Fibroblast of skin of right biceps (primary cell): ENCODE measurements at places on chromosomes 5 and 9.

GRCh38 chr5:23703940-23704855 is 196.8 kb downstream of the PRDM9 start:
- DNase-seq: no peak

GRCh38 chr5:181119105-181119504 is 11.9 kb downstream of the OR2V1 start:
- DNase-seq: no peak

GRCh38 chr9:121765021-121765950 is 113.9 kb downstream of the DAB2IP start:
- DNase-seq: peak; percentile 84

DNA sequence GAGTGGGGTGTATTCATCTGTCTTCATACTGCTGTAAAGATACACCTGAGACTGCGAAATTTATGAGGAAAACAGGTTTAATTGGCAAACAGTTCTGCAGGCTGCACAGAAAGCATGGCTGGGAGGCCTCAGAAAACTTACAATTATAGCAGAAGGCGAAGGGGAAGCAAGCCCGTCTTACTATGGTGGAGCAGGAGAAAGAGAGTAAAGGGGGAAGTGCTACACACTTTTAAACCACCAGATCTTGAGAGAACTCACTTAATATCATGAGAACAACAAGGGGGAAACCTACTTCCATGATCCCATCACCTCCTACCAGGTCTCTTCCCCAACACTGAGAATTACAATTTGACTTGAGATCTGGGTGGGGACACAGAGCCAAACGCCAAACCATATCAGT is 12.5 kb upstream of the NREP start:
- DNase-seq: no peak

GRCh38 chr9:34143116-34143515 is 16.6 kb upstream of the DCAF12 start:
- no peak for DNase-seq

DNA sequence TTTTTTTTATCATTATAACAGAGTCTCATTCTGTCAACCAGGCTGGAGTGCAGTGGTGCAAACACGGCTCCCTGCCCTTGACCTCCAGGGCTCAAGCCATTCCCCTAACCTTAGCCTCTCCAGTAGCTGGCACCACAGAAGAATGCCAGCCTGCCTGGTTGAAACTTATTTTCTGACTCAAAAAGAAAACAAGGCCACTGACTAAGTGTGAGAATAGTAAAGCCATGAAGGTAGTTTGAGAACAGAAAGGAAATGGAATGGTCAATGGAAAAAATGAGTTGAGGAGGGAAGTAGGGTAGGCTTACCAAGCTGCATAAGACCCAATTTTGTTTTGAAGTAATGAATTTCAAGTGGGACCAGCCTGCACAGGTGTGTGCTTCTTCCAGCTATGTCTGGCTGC is 82.8 kb upstream of the RORB start:
- DNase-seq: no peak

- no peak for DNase-seq
Observed at GRCh38 chr5:150203832-150204589, 14.1 kb downstream of the SLC6A7 start.

- no peak for DNase-seq
Observed at GRCh38 chr9:130672466-130672865, 8.1 kb downstream of the PRDM12 start.

GRCh38 chr9:96603305-96604003 is 16.2 kb downstream of the CDC14B start:
- no peak for DNase-seq

DNA sequence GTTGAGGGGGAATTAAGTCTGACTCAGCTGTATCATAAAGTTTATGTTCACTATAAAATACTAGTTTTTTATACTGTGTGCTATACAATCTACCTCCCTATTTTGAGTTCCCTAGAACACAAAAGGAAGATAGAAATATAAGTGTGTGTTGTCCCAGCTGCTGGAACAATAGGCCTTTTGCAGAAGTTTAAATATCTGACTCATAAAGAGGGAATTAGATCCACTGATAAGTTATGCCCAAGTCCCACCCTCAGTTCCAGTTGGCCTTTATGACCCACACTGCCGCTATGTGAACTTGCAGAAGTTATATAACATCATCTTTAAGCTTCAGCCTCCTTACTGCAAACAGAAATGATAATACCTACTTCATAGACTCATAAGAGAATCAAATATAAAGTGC is 88.5 kb upstream of the DAB2 start:
- peak; percentile 58 for DNase-seq

DNA sequence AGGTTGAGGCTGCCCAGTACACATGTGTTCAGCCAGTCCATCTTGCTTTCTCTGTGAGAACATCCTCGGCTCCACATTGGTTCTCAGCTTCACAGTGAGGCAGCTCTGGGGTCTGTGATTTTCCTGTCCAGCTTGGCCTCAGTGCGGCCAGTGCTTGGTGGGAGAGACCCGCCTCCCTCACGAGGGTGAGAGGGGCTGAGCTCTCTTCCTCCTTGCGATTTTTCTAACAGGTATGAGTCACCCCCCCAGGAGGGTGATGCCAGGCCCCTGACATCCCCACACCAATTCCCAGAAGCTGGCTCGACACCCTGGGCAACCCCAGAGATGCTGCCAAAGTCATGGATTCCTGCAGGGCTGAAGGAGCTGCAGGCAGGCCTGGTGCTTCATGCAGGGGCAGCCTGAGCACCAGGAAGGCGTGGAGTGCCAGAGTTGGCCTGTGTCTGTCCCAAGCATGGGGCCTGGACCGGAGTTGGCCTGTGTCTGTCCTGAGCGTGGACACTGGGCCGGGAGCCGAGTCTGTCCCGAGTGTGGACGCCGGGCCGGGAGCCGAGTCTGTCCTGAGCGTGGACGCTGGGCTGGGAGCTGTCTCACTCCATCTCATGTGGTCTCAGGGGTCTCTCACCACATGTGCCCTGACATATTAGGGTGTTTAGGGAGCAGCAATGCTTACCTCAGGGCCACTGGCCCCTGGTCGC is 408.6 kb upstream of the IRX4 start:
- no peak for DNase-seq

- DNase-seq: no peak
Observed at GRCh38 chr9:131246618-131247017, 29.7 kb downstream of the FAM78A start.

DNA sequence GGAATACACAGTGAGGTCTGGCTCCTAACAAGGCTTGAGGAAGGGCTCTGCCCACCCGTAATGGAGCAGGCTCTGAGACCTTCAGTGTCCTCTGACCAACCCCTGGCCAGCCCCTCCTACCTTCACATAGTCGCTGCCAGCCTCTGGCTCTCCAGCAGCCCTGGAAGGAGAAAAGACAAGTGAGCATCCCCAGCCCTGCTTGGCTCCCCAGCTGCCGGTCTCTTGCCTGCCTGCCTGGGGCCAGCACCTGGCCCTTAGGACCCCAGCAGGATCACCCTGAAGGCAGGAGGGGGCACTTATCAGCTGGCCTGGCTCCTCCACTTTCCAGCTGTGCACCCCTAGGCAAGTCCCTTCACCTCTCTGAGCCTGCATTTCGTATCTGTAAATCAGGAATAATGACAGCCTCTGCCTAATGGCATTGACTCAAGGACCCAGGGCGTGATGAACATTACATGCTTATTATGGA is 16.9 kb downstream of the SH2D3C start:
- DNase-seq: no peak

GRCh38 chr9:31084350-31084749 is 1300.1 kb upstream of the ACO1 start:
- no peak for DNase-seq

DNA sequence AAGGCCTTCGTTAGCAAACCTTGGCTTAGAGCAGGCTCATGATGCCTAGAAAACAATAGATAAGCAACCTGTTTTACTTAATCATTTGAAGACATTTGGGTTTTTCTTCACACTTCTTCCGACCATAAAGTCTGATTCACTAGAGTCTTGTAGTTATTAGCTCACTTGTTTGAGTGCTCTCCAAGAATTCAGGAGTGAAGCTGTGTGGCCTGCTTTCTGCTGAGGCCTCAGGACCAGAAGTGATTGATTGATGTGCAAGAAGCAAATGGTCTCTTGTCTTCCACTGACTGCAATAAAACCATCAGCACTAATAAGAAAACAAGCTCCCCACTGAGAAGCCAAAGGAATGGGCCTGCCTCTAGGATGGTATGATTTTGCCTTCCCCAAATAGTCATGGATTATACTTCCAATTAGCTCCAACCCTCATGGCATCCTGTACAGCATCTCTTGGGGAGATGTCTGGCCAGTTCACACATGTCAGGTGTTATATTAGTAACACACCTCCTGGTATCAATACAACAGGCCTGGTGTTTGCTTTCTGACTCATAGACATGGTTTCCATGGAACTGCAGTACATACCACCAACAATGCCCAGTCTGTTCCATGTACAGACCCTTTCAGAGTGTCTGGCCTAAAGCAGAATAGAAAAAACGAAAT is 317.6 kb downstream of the CWC27 start:
- DNase-seq: no peak

GRCh38 chr5:122322801-122323548 is 10.9 kb downstream of the SNCAIP start:
- DNase-seq: peak; percentile 30

DNA sequence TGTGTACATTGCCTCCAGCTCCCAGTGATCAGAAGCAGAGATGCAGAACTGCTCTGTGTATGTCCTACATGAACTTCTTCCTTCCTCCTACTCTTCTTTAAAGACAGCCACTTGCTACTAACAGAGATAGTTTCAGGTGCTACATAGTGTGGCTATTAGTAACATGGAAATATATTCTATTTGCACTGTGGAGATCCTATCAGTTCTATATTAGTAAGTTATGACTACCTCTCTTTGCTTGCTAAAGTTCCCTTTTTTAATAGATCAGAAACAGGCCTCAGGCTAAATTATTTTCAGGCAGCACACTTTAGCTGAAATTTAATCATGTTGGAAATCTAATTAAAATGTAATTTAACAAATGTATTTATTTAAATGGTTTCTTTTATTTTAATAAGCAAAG is 64.4 kb upstream of the TNFSF8 start:
- DNase-seq: no peak

GRCh38 chr9:137276473-137277328 is 825 bp upstream of the TOR4A start:
- DNase-seq: peak; percentile 66

GRCh38 chr5:108867656-108868055 is 120.0 kb downstream of the FER start:
- DNase-seq: no peak

- DNase-seq: peak; percentile 38
Observed at GRCh38 chr5:142143878-142144277, 35.3 kb downstream of the NDFIP1 start.

- no peak for DNase-seq
Observed at GRCh38 chr9:124477648-124478285, 27.5 kb downstream of the ADGRD2 start.

DNA sequence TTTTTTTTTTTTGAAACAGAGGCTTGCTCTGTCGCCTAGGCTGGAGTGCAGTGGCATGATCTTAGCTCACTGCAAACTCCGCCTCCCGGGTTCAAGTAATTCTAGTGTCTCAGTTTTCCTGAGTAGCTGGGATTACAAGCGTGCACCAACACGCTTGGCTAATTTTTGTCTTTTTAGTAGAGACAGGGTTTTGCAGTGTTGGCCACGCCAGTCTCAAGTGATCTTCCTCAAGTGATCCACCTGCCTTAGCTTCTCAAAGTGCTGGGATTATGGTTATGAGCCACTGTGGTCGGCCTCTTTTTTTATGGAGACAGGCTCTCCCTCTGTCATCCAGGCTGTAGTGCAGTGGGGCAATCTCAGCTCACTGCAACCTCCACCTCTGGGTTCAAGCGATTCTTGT is 82.9 kb downstream of the RAB24 start:
- DNase-seq: no peak

DNA sequence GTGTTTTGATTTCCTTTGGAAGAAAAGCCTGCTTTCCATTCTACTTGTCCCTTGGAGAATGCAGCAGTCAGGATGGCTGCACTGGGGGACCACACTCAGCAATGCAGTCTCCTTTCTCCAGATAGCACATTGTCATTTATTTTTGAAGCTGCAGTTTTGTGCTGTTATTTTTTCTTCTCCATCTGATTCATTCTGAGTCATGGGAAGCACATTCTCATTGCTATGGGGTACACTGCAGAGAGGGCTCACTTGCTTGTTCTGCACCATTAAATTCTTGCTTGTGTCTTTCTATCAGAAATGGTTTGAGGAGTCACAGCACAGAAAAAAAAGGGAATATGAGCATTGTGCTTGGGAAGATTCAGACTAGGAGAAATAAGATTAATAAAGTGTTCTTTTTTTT is 39.7 kb upstream of the POC5 start:
- DNase-seq: peak; percentile 7

DNA sequence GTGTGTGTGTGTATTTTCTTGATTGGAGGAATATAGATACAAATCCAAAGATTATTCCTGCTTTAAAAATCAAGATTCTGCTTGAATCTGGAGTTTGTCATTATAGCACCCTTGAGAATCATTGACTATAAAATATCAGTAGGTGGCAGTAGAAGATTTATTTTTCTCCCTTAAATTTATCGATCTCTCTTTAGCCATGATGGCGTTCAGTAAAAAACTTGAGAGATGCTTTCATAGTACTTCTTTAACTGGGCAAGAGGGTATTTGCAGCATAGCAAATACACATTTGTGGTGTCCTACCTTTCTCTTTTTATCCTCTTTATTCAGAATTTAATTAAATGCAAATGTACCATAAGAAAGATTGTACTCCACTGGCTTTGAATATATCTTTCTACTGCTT is 307.7 kb downstream of the ADGRV1 start:
- DNase-seq: peak; percentile 30

DNA sequence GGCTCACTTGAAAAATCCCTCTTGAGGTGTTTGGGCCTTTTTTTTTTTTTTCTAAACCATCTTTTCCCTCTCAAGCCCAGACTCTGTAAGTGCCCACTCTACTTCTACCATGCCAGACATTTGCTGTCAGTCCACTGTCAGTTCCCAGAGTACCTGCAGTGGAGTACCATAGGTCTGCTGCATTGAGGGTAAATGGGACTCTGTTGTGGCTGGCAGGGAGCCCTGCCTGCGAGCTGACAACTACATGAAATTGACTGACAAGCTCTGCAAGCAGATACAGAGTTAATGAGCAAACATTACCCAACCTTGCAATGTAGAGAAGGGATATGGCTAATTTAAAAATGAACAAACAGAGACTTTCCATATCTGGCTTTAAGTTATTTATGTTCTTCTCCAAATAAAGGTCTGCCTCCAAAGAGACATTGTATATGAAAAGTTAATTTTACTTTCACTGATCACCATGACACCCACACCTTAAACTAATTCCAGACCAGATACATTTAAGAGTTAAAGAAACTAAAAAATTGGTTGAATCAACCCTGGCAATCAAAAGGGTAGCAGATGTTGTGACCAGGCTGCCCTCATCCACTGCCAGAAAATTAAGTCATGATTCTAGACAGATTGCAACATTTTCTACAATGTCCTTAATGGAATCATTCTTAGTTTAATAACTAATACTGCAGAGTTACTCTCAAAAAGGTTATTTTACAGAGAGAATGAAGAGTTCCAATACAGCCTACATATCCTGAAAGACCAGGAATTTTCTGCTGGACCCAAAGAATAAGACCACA is 100.4 kb upstream of the PAM start:
- DNase-seq: no peak
